COLO829 (cell line): ENCODE measurements at places on chromosomes 7 and 10.
A peak's percentile ranks its signal among the peaks of the same experiment; 100 is the strongest.

GRCh38 chr10:68816796-68817412 is 10.4 kb upstream of the STOX1 start:
- DNase-seq = no peak

GRCh38 chr10:60343254-60343653 is 46.4 kb downstream of the ANK3 start:
- DNase-seq = no peak

DNA sequence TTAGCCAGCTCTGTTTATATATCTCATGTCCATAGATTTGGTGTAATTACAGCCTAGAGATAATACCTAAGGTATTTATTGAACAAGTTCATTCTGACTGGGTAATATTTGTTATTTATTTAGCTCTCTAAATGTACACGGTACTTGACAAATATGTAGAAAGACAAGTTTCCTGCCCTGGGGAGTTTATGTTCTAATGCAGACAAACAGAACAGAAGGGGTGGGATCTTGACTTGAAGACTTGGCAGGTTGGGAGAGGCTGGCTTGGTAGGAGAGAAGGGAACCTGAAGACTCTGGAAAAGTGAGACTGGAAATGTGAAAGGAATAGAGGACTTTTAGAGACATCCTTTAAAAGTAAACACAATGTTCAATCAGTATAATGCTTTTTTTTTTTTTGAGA is 97.7 kb upstream of the CDK6 start:
- DNase-seq = no peak

DNA sequence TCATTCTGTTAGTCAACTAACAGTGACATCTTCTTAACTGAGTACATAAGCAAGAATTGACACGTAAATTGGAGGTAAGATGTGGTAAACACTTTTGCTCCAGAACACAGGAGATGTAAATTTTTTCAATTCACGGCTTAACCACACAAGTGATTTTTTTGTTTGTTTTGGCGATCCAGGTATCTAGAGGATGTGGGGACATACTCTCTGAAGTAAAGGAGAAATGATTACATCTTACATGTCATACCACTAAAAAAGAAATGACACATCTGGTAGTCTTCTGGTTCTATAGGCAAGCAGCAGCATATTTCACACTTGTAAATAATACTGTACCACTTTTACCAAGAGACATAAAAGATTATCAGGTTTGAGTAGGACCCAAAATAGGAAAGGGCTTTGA is 200.3 kb upstream of the ZWINT start:
- no peak for DNase-seq

DNA sequence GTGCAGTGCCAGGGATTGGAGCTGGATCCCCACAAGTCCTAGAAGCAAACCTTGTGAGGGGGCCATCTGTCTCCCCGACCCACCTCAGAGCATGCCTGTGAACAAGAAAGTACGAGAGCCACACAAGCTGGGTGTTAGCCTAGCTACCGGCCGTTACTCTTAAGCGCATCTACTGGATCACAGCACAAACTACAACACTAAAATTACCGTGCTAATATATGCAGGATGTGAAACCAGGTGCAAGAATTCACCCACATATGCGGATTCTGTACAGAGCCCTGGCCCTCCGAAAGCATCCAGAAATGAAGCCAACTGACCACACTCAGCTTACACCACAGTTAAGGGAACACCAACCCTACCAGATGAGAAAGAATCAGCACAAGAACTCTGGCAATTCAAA is 16.0 kb upstream of the PRSS1 start:
- no peak for DNase-seq

GRCh38 chr7:2471396-2471795 is 4.8 kb downstream of the GRIFIN start:
- DNase-seq = no peak

- no peak for DNase-seq
These were observed 72.6 kb downstream of the FOXL3 start for GRCh38 chr7:362402-363096.

GRCh38 chr7:102305414-102306268 is 19.0 kb downstream of the SH2B2 start:
- DNase-seq = no peak

DNA sequence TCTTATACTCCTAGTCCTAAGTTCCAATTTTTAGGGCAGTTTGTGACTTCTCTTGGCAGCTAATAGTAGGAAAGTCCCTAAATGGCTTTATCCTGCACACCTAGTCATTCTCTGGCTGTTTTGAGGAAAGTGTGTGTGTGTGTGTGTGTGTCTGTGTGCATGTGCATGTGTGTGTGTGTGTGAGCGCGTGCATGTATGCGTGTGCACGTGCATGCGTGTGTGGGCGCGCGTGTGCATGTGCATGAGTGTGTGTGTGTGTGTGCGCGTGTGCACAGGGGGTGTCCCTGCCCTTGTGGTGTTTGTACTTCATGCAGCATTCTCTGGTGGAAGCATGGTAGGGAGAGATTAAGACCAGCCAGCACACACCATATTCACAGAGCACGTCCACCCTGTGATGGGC is 18.2 kb downstream of the MACROH2A2 start:
- DNase-seq = no peak

DNA sequence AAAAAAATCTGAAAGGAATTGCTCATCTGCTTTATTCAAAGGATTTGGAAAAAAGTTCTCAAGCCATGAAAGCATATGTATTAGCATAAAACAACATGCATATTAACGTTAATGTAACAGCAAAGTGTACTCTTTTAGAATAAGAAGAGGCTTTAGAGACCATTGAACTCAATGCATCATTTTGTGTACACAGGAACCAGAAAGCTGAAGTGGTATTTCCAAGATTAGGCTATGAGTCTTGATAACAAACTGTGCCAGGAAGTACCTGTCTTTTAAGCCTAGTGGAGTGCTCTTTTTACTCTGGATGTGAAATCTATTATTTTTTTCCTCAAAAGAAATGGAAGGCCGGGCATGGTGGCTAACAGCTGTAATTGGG is 164.2 kb downstream of the THSD7A start:
- DNase-seq = no peak

GRCh38 chr7:114622221-114622620 is 207.6 kb downstream of the FOXP2 start:
- DNase-seq = no peak

- peak; percentile 39 for DNase-seq
These were observed 61.8 kb downstream of the PTPRE start for GRCh38 chr10:127968659-127969058.

DNA sequence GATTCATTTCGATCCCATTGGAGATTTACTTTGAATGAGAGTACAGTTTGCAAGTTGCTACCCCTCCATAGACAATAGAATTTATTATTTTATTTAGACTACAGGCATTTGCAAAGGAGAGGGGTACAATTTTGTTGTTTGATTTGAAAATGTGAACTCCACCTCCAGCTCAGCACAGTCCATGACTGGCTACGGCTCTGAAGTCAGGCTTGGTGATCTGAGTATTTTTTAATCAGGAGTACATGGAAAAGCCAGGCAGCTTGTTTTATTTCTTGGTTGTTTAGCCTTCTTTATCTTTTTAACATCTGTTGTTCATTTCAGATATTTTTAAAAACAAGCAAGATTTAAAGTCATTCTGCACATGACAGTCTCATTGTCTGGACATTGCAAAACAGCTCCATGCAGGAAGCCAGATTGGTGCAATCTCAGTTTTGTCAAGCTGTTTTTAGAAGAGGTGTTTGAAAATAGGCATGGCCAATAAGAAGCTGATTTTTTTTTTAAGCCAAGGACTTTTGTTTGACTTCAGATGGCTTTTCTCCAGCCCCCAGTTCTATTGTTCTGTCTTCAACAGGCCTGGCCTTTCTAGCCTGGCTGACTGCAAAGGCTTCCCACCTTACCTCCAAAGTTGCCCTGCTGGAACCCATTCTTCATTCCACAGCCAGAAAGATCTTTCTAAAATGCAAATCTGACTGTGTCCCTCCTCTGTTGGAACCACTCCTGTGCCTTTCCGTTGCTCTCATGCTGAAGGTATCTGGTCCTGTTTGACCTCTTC is 12.2 kb downstream of the PLXDC2 start:
- no peak for DNase-seq

- DNase-seq = peak; percentile 48
These were observed 4.1 kb downstream of the KCNIP2 start for GRCh38 chr10:101839416-101840063.

DNA sequence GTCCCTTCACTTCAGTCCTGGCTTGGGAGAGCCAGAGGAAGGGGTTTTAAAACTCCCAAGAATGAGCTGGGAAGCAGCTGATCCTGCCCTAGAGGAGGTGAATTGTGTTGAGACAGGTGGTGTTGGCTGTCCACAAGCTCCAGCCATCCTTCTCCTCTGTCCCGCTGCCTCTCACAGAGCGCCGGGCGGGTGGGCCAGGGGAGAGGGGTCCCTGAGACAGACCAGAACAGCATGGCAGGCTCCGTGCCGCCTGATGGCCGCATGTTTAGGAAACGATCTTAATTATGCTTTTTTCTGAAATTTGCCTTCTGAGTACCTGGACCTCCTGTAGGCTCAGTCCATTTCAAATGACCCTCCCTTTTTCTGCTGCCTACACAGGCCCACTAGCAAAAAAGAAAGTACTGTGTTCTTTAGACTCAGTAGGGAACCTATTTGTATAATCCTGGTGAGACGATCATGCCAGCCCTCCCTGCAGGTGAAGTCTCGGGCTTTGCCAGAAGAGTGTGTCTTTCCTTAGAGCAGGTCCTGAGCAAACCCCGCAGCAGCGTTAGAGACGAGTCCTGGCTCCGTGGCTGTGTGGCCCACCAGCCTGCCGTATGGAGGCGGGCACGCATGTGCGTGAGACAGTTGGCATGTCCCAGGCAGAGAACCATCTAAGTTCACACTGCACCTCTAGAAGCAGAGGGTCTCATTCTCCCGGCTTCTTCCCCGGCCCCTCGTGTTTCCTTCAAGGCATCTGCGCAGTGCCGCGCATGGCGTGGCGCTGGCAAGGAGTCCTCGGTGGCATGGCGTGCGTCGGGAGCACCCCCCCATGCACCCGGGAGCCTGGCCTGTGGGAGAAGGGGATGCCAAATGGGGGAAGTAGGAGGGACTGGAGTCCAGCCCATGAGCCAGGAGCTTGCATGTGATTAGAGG is 26.3 kb upstream of the PWWP2B start:
- no peak for DNase-seq

DNA sequence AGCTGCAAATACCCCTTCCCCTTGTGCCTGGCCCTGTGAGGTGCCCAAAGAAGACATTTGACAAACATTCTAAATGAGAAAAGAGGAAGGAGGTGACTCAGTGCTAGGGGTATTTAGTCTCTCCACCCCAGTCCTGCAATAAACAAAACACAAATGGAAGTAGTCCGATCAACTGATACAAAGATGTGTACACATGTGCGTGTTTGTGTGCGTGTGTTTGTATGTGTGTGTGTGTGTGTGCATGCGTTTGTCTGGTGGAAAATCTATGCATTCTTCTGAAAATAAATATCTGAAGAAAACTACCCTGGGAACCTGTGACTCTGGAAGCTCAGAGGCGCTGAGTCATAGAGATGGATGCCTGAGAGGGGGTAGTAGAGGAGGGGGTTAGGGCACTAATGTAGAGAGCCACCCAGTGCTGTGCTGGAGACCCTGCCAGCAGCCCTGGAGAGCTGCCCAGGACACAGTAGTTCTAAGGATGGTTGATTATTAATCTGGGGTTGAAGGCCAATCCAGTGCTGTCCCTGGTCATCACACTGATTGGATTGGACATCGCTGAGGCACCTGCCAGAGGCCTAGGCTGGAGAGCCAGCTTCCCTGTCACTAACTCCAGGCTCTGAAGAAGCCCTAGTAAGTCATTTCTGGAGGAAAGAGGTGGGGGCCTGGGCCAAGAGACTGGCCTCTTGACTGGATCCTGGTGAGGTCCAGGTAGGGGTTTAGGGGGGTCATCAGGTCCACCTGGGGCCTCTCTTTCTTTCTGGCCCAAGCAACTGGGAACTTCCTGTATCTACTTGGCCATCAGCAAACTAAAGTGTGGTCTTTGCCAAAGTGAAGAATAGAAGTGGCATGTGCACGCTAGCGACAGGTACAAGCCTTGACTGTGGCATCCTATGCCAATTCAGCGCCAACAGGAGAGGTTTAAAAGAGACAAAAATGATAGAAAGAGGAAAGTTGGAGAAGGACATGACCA is 18.5 kb downstream of the SFTPA1 start:
- no peak for DNase-seq

GRCh38 chr10:13716081-13717071 is 129.6 kb downstream of the PRPF18 start:
- peak; percentile 78 for DNase-seq

GRCh38 chr7:96067321-96067720 is 254.6 kb downstream of the SLC25A13 start:
- DNase-seq = no peak

- DNase-seq = no peak
These were observed 32.9 kb downstream of the PFKP start for GRCh38 chr10:3100093-3100792.

GRCh38 chr10:60508831-60509230 is 119.2 kb upstream of the ANK3 start:
- DNase-seq = no peak

GRCh38 chr7:774161-775109 is 47.4 kb upstream of the PRKAR1B start:
- peak; percentile 32 for DNase-seq

DNA sequence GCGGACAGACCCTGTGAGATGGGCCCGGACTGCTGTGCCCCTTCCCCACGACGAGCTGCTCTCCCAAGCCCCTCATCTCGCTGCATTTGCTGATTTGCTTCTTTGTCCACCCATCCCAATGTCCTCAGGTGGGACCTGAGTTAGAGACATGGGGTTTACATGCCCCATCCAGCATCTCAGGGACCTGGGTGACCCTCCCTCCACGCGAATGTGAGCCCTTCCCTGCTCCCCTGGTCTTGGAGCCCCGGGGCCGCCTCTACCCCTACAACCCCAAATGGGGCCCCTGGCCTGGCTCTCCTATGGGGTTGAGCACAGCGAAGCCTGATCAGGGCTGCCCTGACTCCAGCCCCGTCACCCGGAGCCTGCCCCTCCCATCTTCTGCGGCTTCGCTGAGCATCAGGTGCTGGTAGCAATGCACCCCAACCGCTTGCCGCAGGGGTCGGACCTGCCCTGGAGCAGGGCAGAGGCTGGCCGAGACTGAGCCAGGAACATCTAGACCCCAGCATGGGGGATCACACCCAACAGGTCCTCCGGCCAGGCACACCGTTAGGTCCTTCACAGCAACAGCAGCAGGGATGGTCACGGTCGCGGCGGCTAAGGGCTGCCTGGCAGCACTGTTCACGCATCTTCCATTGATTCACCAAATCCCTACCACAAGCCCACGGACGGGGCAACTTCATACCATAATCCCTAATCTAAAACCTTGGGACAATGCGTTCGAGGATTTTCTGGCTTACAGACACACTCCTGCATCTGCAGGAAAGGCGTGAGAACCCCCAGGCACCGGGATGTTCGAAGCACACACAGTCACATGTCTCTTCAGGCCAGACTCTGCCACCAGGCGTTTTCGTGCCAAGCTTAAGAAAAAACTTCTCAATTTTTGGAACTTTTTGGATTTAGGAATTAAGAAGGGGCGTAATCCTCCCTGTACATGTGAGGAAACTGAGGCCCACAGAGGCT is 15.5 kb downstream of the WDR86 start:
- no peak for DNase-seq

- no peak for DNase-seq
These were observed 64.7 kb downstream of the ADCY1 start for GRCh38 chr7:45638916-45639315.

DNA sequence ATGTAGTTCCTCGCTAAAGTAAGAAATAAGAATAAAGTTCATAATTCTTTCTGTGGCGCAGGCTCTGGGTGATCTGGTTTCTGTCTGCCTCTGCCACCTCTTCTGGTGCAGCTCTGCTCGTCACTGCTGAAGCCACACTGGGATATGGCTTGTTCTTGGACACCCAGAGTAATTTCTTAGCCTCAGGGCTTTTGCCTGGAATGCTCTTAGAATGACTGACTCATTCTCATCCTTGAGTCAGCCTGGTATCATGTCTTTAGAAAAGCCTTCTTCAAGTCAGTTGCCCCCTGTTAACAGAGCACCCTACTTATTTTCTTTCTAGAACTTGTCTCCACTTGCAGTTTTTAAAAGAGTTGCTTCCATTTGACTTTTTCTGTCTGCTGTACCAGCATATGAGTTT is 2.0 kb downstream of the ZSCAN25 start:
- DNase-seq = peak; percentile 73
